ENCODE measurements at places on chromosomes 11 and 22.

DNA sequence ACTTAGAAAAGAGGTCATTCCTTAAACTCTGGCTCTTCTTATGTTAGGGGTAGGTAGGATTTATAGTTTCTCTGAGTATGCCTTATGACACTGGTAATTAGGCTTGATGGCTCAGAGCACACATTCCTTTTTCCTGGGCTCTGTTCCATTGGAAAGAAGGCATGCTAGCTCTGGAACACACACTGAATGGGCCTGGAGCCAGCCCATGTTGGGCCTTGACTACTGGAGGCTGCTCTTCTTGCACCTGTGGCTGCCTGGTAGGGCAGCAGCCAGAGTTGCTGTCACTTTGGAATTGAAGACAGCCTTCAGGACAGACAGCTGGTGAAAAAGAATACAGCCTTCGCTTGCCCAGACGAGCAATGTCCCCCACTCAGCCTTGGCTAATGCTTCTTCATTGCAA, 18.2 kb downstream of the MCAM start:
- DNase-seq, result no peak

DNA sequence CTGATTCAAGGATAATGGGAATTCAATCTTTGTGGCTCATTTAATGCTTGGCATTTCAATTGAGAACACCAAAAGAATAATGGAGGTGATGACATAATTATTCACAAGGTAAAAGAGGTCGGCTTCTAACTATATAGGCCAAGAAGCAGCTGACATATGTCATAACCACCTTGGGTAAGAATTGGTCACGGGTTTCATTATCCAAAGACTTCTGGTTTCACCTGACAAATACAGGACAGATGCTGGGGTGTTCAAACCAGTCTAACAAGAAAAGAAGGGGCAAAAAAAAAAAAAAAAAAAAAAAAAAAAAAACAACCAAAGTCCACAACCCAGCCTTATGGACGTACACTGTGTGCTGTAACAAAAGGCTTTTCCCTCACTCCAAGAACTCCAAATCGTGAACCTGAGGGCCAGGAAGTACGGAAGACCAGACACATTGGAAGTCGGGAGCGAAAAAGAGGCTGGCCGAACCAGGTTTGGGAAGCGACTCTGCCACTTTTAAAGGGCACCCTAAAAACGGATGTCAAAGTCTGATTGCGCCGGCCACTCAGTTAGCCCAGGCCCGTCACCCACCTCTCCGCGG, 385 bp downstream of the HARBI1 start:
- no peak for DNase-seq

DNA sequence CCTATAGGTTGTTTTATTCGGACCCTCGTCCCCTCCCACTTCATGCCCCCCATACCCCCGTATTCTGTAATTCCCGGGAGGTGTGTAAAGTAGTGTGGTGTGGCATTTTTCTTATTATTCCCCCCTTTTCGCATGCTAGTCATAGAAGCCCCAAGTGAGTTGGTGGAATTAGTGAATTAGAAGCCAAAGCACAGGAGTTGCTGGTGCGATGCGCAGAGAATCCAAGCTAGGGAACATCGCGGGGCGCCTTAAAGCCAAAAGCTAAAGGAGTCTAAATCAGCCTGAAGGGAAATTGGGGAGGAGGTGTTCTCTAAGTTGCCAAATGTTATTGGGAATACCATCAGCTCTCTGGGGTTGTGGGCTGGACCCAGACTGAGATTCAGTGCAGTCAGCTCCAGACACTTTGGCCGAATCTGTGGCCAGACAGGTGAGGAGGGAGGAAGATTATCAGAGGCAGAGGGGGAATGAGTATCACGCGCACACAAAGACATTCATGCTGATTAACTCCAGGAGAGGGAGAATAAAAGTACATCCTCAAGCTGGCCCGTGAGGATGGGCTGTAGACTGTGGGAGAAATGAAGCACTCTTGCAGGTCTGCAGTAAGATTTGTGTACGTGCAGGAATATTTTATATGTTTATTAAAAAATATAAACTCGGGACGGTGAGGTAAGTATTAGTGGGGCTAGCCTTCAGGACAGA, 102.8 kb upstream of the HSD17B12 start:
- no peak for DNase-seq

DNA sequence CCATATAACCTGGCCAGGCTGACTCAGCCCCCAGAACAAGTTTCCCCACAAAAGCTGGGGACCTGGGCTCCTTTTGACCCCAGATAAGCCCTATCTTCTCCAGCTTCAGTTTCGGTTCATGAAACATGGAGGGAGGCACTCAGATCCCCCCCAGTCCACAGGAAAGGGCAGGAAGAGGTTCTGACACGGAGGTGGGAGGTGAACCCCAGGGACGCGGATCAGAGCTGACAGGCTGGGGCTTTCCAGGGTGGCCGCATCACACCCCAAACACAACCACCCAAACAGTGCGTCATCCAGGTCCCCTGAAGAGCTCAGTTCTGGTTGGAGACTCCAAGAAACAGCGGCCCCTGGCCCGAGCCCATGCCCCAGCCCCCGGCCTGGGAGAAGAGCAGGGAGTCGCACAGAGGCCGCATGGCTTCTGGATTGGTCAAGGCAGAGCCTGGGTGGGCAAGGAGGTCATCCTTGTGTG, 44.3 kb upstream of the A4GALT start:
- DNase-seq, result no peak

DNA sequence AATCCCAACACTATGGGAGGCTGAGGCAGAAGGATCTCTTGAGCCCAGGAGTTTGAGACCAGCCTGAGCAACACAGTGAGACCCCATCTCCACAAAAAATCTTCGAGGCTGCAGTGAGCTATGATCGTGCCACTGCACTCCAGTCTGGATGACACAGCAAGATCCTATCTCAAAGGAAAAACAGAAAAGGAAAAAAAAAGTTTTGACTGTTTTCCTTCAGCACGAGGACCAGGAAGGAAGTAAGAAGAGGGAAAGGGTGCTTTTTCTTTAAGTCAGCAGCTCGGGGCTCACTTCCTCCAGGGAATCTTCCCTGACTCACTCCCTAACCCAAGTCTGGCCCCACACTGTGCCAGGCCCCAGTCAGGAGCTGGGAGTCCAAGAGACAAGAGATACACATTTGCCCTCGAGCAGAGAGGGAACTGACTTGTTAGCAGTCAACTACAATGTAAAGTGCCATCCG, 14.2 kb downstream of the ARRB1 start:
- no peak for DNase-seq

DNA sequence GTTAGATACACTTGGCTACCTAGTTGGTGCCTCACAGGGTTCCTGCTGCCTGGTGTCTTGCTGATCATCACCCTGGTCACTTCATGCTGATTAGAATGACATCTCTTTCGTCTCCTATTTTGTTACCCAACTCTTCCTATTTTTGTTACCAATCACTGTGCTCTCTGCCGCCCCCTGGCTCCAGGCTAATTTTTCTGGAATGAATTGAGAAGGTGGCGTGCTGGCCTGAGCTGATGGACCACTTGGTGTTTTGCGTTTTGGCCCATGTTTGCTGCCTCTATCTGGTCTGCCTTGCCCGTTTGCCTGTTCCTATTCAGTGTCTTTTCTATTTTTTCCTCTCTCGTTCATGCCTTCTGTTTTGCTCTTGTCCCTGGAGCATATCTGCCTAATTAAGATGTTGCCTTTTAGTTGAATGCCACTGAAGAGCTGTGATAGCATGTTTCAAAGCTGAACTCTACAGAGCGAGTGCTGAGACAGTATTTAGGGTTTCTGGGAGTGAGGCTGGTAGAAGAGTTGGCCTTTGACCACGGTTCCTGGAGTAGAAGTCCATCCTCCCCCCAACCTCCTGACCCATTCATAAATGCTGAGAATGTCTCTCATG, 5.9 kb upstream of the ATF4 start:
- DNase-seq, result no peak

DNA sequence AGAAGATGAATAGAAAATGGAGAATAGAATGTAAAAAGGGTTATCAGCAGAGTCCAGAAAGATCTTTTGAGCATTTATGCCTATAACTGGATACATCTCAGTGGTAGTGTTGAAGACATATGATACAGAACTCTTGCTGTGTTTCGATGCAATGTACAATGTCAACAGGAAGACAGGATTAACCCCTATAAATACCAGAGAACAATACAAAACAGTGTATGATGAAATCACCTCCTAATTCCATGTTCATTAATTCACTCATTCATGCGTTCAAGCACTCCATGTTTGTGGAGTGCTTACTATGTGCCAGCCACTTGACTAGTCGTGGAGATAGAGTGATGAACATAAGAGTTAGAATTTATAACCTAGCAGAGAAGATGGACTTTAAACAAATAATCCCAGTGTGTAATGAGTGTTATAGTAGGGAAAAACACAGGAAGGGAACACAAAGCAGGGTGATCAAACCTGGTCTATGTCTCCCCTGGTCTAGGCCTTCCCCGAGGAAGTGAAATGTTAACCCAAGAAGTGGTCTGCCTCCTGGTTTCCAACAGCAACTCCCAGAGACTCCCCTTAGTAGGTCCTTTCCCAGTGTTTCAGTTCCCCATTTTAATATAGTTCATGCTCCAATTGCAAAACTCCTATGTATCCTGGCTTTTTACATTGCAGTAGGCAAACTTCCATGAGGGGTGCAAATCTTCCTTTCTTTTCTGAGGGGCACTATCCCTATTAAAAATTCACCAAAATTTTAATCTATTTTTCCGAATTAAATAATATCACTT, 9.1 kb upstream of the SESN3 start:
- DNase-seq, result no peak

DNA sequence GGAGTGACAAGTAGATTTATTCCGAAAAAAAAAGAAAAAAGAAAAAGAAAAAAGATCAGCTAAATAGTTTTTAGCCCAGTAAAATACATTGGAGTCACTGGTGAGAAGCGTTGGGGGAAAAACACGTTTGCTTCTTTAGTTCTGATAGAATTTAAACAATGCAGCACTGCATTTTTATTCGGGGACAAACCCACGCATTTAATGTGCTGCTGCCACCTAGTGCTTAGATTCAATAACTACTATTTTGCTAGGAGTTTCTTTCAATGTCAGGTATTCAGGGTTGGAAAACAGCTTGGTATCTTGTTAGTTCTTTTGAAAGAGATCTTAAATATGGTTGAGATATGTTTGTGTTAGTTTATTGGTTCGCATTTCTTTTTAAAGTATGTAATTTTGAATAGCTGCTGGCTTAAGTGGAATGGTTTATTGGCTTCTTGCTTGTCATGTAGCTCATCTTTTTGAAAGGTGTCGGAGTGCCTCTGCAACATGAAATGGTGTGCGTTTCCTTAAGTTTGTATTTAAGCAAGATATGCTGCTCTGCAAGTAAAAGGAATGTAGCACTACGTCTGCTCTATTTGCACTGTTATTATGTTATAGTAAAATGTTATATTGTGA, 41.9 kb downstream of the SVIP start:
- no peak for DNase-seq

DNA sequence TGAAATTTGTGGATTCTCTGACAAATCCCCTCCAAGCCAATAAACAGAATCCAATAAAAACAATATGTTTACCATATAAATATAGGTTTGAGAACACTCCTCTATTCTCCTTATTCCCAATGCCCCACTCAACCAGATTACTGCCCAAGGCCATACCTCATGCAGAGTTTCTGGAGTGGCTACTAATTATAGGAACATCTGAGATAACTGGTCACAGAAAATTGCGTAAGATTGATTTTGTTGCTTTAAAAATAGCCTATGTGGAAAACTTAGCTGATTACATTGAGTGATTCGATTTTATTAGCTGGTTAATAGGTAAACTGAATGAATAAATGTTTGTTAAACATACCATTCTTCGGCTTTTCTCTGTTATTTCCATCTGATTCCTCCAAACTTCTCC, 48.0 kb downstream of the ME3 start:
- no peak for DNase-seq

GRCh38 chr11:8017894-8018483, 30.9 kb downstream of the EIF3F start:
- no peak for DNase-seq

DNA sequence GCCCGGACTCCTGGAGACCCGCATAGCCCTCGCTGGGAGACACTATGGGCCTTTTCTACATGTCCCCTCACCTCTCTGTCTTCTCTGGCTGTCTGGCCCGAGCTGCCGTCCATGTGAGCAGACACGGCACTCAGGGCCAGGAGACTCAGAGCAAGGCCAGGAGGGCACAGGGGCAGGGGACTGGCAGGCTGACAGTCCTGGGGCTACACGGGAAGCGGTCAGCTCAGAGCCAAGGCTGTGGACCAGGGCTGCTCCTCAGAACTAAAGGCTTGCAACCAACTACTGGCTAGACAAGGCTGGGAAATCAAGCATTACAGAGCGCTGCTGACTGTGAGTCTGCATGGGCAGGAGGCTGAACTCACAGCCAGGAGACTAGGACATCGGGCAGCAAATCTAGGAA, 56.1 kb upstream of the CDON start:
- no peak for DNase-seq

GRCh38 chr11:106691807-106692365, 326.4 kb downstream of the GUCY1A2 start:
- DNase-seq, result no peak

DNA sequence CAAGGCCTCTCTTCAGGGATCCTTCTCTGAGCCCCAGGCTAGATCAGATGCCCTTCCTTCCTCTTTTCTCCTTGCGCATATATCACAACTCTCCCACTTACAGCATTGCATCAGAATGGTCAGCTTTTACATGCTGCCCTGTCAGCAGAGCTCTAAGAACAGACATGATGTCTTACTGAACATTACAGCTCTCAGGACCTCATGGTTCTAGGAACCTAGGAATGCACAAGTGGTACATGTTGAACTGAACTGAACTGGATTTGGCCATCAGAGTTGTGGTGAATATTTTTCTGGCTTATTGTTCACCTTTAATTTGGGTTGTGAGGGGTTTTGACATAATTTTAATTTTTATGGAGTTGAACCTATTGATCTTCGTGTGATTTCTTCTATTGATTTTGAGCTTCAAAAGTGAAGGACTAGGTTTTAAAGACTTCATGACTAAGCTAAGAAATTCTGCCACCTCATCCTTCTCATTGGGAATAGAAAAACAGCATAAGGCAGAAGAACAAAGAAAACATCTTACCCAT, 37.7 kb upstream of the SPON1 start:
- DNase-seq, result no peak

- DNase-seq, result no peak
Measured at GRCh38 chr11:3161309-3161708, 3.8 kb downstream of the OSBPL5 start.

DNA sequence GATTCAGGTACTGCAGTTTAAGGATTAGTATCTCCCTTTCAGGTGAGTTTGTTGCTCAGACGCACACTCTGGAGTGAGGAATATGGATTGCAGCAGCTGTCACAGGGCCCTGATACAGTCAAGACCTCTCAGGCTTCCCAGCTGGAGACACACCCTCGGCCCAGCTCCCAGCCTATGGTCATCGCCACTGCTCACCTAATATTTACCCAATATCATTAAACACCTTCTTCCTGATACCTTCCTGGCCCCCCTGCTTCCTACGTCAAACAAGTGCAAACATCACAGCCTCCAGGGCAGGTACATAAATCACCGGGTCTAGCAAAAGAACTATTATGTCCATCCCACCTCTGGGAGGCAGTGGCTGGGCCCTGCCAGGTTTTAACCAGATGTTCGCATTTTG, 213.3 kb downstream of the MN1 start:
- no peak for DNase-seq
